ENCODE measurements at places on chromosomes 11 and 22. TPM values are rescaled to one million over a fixed set of nuclear protein-coding genes. Genes with fewer than 3 reads are reported as not detected.

OR2D2 gene
- total RNA-seq: not detected

GRCh38 chr11:11318961-11319360, 34.1 kb downstream of the CSNK2A3 start:
- no peaks in the 10 kb centered on the region for H3K36me3 ChIP-seq
- no peak overlapping the region for H3K27ac ChIP-seq
- H3K4me3 ChIP-seq: no peak overlapping the region
- H3K27me3 ChIP-seq: no peaks in the 10 kb centered on the region
- DNase-seq: no peak

DNA sequence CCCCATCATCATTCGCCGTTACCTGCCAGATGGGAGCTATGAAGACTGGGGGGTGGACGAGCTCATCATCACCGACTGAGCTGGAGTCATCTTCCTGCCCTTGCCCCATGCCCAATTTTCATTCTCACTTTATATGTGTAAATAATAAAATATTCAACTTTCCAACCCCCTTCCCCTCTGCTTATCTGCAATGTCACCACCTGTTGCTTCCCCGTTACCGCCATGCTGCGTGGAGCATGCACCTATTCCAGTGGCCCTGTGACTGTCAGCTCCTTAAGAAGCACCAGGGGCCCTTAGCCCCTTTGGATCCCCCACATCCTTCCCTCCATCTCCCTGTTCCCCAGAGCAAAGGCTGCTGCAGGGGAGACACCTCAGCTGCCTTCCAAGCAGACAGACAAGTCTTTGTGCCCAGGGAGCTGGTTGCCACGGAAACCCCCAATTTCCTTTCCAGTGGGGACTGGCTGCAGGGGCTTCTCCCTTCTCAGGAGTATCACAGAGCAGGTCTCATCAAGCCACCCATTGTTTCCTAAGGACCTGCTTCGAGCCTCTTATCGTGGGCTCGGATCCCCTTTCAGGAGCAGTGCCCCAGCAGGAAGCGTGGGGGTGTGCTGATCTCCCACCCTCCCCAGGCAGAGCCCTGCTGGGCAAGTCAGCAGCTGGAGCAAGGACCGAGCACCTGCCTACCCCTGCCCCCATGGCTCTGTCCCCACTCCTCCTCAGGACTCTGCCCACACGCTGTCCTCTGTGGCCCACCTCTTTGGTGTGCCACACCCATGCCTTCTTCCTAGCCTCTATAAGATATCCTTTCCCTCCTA, 14.3 kb downstream of the POLR2F start:
- no peak for DNase-seq
- H3K27me3 ChIP-seq: no peaks in the 10 kb centered on the region
- H3K36me3 ChIP-seq: peaks cover 55% of the 10 kb centered on the region
- H3K27ac ChIP-seq: no peak overlapping the region

- peak overlapping the region; percentile 83 for H3K27ac ChIP-seq
- H3K27me3 ChIP-seq: no peaks in the 10 kb centered on the region
- peak; percentile 75 for DNase-seq
- peak overlapping the region; percentile 29 for H3K4me3 ChIP-seq
- H3K4me1 ChIP-seq: peaks cover 93% of the 10 kb centered on the region
- no peaks in the 10 kb centered on the region for H3K36me3 ChIP-seq
These were observed 115.4 kb downstream of the KIAA1671 start for GRCh38 chr22:25067851-25068421.

- no peaks in the 10 kb centered on the region for H3K27me3 ChIP-seq
- DNase-seq: no peak
- no peak overlapping the region for H3K4me3 ChIP-seq
- no peaks in the 10 kb centered on the region for H3K4me1 ChIP-seq
- H3K27ac ChIP-seq: no peak overlapping the region
These were observed 242.8 kb downstream of the LUZP2 start for GRCh38 chr11:24739637-24740036.

- H3K27me3 ChIP-seq: peaks cover 17% of the 10 kb centered on the region
- H3K4me3 ChIP-seq: no peak overlapping the region
- H3K27ac ChIP-seq: no peak overlapping the region
- no peak for DNase-seq
- H3K36me3 ChIP-seq: no peaks in the 10 kb centered on the region
- peaks cover 7% of the 10 kb centered on the region for H3K4me1 ChIP-seq
These were observed 269.9 kb upstream of the SORL1-AS1 start for GRCh38 chr11:121722431-121723245.

TP53AIP1 gene
- total RNA-seq: not detected
